ENCODE measurements at places on chromosomes 7 and 10.

DNA sequence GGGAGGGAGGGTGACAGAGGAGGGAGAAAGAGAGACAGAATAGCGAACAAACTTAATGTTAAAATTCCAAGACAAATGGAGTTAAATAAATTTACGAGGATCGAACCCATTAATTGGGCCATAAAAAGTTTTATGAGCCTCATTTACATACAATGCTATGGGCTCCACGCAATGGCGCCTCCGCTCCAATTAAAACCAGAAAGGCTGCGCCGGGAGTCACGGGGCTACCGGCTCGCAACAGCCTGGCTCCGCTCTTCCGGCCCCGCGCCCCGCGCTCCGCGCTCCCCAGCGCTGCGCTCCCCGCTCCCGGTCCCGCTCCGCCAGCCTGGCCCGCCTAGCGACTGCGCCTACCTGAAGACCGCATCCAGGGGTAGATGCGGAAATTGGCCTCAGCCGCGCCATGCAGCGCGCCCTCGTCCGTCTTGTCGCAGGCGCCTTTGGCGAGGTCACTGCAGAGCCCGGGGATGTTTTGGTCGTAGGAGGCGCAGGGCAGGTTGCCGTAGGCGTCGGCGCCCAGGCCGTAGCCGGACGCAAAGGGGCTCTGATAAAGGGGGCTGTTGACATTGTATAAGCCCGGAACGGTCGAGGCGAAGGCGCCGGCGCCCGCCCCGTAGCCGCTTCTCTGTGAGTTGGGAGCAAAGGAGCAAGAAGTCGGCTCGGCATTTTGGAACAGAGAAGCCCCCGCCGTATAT, 513 bp downstream of the HOXA7 start:
- DNase-seq = no peak

GRCh38 chr10:5446390-5446926, 34.1 kb downstream of the NET1 start:
- peak; percentile 46 for DNase-seq

DNA sequence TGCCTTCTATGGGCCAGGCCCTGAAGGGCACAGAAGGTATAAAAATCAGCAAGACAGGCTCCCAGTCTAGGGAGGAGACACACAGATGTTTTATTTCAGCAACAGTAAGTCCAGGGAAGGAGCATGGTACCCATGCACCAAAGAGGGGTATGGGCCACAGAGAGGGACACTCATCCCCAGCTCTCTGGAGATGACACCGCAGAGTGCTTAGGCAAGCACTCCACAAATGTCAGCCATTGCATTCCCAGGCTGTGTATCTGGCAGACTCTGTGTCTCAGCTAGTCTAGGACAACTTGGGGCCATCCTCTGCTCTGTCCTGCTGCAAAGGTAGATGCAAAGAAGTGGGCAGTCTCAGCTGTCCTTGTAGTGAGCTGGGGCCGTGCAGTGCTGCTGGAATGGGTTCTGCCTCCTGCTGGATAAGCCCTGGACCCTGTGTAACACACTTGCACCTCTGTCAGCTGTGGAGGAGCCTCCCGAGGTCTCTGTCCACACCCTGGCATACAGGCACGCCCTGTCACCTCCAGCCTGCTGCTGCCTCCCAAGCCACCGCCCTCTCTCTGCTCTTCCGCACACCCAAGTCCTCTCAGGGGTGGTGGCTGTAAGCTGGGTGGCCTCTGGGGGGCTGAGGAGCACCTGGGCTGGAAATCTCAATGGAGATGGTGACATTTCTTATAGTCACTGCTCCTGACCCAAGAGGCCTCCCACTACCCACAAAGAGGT, 57.6 kb downstream of the VOPP1 start:
- DNase-seq = no peak

DNA sequence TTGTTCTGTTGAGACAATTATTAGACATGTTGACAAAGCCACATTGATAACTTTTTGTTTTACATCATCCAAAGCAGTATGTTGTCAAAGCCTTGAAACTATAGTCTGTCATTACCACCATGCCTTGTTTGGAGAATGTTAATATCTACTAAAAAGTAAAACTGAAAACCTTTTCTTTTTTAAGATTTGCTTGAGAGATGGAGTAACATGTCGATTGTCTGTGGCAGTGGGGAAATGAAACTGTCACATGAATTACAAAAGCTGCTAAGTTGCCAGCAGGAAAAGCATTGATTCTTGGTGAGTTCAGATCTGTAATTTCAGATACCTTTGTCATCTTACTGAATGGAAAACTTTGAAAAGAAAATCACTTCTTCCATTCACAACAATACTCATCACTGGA, 69.1 kb downstream of the TFPI2 start:
- DNase-seq = no peak

DNA sequence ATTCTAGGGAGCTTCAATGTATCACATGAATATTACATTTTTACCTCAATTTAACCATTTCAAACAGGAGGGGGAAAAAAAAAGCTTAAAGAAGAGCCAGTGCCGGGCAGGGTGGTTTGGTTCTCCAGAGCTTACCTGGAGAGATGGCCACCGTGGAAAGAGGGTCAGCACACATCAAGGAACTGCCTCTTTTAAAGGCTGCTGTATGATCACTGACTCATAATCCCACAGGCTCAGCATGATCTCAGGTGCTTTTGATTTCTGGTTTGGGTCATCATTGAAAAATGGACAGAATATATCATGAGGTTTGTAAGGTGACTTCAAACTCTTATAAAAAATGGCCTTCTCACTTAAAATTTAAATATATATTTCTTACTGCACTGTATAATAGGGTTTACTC, 67.5 kb upstream of the MDFIC start:
- no peak for DNase-seq

DNA sequence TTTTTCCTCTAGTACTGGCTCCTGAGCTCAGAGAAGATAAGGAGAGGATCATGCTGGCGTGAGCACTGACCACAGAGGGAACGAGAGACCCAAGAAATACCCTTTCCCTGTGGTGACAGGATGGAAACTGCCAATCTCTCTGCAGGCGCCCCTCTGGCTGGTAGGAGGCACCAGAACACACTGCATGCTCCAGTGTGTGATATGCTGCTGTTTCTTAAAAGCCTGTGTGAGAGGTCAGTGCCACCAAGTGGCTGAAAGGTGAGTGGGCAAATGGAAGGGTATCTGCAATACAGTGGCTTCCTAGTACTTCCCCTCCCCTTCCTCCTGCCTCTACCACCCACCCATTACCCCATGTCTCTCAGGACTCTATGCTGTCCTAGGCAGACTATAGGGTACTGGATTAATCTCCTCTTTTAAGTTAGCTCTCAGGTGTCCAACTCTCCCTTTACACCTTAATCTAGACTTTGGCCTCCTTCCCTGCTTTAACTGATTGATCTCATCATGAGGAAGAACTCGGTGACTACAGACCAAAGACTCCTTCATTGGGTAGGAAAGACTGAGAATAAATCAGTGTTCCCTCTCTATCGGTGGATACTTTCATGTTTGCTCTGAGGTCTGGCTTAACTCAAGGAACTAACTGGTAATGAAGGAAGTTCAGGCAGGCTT, 283.6 kb downstream of the ADRA2A start:
- DNase-seq = no peak

- no peak for DNase-seq
Observed at GRCh38 chr10:69958556-69958902, 94.1 kb upstream of the MACROH2A2 start.

DNA sequence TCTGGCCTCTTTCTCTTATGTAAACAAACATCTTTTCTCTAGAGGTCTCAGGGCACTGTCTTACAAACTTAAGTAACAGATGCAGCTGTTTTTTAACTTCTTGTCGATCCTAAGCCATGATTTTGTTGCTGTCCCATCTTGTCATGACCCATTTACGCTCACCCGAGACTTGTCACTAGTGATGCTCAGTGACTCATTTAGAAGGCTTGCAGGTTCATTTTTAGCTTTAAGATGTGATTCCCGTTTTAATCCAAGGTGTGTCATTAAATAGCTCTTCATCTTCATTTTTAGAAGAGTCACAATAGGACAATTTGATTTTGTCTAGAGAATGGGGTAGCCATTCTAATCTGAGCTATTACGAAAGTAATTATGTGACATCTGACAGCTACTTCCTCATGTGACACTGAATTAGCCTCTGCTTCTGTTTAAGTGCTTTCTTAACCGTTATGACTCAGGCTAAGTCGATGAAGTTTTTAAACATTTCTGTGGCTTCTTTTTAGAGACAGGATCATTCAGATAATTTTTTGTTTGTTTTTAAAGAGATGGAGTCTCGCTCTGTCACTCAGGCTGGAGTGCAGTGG, 42.7 kb downstream of the SPDYE5 start:
- no peak for DNase-seq
